ENCODE measurements at places on chromosomes 11 and 22.
A peak's percentile ranks its signal among the peaks of the same experiment; 100 is the strongest.

GRCh38 chr11:61769169-61769920 lies 16.9 kb downstream of the MYRF start:
- no peak for DNase-seq

DNA sequence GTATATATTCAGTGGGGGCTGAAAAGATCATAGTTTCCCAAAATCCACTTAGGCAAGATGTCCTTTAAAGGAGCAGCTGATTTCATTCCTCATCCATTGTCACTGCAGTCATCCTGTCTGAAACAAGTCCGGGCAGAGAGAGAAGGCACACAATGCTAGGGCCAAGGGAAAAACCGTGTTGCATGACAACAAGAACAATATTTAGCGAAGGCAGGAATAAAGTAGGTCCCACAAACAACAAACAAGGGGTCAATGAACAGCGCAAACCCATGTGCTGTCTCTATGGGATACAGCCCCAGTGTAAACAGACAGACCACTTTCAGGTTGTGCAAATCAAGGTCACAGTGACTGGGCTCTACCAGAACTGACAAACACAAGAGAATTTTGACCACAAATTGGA lies 9.0 kb downstream of the PAMR1 start:
- DNase-seq, result no peak

GRCh38 chr11:69362315-69362714 lies 68.4 kb downstream of the MYEOV start:
- DNase-seq, result no peak

- no peak for DNase-seq
Measured at GRCh38 chr11:123751781-123752180, 2.5 kb downstream of the OR6X1 start.

DNA sequence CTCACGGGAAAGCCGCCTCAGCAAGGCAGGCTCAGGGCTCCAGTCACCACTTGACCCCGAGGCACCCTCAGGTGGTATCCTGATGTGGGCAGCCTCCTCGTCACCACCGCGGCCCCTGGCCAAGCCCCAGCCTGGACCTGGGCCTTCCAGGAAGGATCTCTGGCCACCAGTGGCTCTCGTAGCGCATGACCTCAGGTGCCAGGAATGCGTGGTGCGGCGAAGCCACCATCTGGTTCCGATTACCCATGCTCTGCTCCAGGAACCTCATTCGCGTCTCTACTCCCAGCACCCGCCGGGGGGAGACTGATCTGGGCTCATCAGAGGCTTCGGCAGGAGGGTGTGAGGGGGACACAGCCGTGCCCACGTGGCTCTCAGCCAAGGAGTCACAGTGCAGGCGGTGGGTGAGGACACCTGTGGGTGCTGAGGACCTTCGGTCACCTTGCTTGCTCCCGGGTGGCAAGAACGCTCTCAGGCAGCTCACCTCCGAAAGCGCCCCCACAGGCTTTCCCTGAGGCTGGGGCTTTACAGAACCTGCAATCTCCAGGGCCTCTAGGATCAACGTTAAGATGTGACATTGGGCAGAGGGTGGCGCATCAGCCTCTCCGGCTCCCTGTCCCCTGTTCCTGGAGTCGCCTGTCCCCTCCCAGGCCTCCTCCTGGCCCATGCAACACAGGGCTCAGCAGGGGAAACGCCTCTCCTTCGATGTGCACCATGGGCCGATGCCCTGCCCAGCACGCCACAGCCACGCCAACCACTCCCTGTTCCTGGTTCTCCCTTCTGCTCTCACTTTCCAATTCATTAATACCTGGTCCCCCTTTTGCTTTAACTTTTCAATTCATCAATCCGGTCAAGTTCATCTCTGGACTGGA lies 39.0 kb downstream of the TBX1 start:
- DNase-seq, result no peak

DNA sequence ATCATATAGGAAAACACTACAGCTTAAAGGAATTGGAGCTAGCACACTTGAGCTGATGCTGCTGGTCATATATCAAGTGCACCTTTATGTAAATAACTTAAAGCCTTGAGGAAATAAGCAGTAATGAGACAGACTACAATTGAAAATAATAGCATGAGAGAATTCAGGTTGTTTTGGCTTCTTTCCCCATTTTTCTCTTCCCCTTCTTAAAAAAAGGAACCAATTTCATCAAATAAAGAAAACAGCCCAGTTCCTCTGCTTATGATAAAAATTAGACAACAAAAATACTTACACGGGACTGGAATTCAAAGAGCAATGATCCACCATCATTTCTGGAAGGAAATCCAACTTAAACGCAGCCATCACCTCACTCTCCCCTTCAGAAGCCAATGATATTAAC lies 50.2 kb upstream of the RAPSN start:
- DNase-seq, result no peak

DNA sequence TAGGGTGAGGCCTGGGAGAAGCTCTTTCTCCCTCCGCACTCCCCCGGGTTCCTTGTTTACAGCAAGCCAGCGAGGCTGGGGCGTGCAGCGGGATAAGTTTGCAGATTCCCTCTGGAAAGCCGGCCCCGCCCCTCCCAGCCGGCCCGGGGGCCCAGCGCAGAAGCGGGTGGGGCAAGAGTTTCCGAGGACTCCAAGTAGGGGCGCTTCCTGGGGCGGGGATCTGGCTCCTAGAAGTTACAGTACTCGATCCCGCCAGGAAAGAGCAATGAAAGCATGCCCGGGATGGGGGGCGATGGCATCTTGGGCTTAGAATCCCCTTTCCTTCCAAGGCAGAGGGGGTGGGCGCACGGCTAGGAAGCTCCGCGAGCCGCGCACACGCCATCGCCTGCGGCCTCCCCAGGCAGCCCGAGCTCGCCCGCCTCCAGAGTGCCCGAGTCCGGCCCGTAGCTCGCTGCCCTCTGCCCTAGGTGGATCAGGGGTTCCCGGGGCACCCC lies 385 bp downstream of the TST start:
- DNase-seq, result no peak

DNA sequence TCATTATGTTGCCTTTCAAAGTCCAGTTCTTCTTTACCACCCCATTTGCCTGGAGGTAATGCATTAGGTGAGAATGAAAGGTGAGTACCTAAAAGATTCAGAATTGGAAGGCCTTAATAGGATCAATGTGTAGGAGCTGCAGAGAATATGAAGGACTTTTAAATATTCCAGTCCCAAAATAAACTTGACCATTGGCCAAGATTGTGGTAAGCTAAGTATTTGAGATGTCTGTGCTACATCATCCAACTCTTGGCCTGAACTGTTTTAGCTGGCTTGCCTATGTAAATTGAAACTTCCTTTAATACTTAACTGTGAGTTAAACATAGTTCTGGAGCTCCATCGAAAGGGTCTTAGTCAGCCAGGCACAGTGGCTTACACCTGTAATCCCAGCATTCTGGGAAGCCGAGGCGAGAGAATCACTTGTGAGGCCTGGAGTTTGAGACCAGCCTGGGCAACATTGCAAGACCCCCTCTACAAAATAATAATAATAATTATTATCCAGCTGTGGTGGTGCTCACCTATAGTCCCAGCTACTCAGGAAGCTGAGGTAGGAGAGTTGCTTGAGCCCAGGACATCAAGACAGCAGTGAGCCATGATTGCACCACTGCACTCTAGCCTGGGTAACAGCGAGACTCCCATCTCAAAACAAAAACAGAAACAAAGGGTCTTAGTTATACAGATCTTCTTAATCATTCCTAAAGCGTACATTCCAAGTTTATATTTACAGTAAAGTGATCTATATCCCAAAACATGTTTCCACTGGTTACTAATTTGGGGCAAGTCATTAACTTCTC lies 29.8 kb downstream of the MTMR3 start:
- no peak for DNase-seq

GRCh38 chr11:27088353-27088752 lies 47.7 kb downstream of the BBOX1 start:
- no peak for DNase-seq

DNA sequence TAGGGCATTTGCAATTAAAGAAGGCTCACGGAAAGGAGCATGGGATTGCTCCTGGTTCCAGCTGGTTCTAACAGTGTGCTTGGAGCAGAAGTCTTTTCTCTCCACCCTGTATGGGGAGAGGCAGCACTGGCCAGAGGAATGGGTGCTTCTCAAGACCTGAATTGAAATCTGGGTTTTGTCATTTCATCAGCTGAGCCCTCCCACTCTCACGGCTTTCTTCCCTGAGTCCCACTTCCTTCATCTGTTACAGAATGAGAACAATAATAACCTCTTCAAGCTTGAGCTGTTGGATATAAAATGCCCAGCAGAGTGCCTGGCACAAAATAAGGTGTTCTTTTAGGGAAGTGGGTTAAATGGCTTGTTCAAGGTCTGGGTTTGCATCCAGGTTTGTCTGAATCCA lies 17.2 kb downstream of the CNTF start:
- no peak for DNase-seq

DNA sequence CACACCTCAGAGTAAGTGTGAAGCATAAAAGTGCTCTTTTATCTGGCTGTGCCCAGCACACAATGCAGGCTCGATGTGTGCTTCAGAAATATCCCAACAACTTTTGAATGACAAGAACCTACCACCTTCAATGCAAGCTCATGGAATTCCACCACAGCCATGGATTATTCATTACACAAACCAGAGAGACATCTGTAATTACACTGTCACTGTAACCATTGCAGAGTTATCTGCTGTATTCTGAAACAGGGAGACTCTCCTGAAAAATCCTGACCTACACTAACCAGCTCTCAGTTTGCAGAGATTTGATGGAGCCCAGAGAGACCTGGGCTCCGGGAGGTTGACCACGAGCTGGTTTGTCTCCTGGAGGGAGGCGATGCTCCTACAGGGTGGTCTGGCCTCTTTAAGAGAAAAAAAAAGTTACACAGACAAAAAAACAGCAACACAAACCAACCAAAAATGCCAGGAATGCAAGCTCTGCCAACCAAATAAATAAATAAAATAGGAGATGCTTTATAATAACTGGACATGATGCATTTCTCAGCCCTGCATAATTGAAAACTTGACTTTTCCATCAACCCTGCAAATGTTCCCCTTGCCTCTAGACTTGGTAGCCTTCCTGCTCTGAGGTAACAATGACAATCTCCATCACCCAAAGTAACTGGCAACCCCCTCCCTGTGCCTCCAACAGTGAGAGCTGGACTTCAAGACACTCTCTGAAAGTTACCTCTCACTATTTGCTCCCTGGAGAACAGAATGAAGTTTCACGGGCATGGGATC lies 69.7 kb downstream of the ETS1 start:
- no peak for DNase-seq

DNA sequence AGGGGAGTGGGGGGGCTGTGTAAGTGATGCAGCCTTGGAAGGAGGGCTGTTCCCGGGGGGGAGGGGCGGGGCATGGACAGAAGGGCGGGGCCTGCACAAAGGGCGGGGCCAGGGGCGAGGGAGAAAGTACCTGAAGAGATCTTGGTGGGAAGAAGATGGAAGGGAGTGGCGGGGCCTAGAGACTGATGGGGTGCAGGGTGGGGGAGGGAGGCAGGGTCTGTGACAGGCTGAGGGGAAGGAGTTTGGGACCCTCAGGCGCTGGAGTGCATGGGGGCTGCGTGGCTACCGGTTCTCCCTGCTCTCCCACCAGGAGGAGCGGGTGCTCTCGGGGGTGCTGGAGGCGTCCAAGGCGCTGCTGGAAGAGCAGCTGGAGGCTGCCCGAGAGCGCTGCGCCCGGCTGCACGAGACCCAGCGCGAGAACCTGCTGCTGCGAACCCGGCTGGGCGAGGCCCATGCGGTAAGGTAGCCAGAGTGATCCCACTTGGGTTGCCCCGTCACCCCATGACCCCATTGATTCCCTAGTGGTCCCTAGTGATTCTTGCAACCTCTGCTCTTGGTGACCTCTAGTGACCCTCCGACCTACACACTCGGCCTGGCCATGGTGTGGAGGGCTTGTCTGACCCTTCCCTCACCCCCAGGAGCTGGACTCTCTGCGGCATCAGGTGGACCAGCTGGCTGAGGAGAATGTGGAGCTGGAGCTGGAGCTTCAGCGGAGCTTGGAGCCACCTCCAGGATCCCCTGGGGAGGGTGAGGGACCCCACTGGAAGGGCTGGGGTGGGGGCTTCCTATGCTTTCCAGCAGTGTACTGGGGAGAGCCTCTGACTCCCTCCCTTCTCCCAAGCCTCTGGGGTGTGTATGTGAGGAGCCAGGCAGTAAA lies 3.1 kb downstream of the CCDC88B start:
- no peak for DNase-seq

- DNase-seq, result no peak
Measured at GRCh38 chr22:35568751-35569739, 28.4 kb downstream of the RASD2 start.

GRCh38 chr11:87019613-87020271 lies 18.0 kb upstream of the TMEM135 start:
- no peak for DNase-seq

GRCh38 chr11:31408201-31408600 lies 38.5 kb downstream of the DNAJC24 start:
- DNase-seq, result no peak

DNA sequence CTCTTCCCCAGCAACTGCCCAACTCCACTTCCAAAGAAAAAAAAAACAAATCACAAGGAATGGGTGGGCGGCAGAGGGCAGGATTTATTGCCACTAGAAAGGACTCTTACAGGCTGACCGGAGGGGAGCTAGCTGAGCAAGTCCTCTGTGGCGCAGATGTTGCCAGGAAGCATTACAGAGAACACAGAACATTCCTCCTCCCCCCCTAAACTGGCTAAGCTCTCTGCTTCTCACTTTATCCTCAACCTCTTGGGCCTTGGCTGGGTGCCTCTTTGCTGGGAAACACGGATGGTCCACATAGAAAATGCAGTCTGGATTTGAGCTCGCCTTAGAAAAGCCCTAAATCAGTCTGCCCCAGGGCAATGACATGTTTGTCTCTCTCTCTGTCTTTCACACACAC lies 12.6 kb upstream of the FJX1 start:
- no peak for DNase-seq

DNA sequence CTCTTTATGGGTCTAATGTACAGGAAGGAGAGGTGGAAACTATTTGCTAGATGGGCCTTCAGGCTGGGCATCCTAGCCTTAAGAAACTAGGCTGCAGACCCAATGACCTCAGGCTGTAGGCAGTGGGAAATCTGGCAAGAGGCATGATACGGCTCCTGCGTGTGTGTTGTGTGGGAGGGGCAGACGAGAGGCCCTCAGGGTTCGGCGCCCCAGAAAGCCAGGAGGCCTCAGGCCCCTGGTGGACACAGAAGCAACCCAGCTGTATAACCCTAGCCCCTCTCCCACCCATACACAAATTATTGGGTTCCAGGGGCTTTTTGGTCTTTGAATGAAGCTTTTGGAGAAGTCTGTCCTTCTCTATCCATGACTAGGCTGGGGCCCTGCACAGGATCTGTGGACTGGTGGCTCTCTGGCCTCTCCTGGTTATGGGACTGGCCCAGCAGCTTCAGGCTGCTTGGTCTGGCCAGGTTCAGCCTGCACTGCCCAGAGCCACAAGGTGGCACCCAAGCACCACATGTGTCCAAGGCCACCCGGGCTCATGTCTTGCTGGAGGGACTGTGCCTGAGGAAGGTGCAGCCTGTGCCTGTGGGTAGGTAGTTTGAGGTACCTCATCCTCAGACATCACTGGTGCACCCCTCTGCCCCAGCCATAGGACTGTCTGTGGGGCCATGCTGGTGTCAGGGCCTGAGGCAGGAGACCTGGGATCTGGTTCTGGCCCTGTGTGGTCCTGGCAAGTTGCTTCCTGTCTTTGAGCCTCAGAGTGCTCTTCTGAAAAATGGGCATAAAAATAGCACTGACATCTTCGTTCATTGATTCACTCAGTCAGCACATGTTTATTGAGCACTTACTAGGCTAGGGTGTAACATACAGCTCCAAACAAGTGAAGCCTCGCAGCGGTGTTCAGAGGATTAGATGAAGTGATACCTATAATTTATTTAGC lies 87.5 kb downstream of the RRM1 start:
- peak; percentile 89 for DNase-seq

- DNase-seq, result peak; percentile 80
Measured at GRCh38 chr22:23218867-23219251, 38.5 kb downstream of the BCR start.

Measured in hematopoietic multipotent progenitor cell treated with erythropoietin and hydrocortisone succinate and interleukin-3 and kit ligand, for 4 days (in vitro differentiated cells).